ENCODE measurements at places on chromosomes 4 and X. TPM values are rescaled to one million over a fixed set of nuclear protein-coding genes. Genes with fewer than 3 reads are reported as not detected.

Gene MAGEA10
- total RNA-seq = not detected

Gene SMIM10
- total RNA-seq = 7.6 TPM

Gene HSFX3
- total RNA-seq = not detected

- peak; percentile 36 for DNase-seq
These were observed 483.7 kb upstream of the FTHL17 start for GRCh38 chrX:31555506-31555905.

- no peak for DNase-seq
These were observed 23.7 kb upstream of the TXLNG start for GRCh38 chrX:16762579-16762978.
